Activated naive CD4-positive, alpha-beta T cell (primary cell): ENCODE measurements at places on chromosomes 6 and 20.

DNA sequence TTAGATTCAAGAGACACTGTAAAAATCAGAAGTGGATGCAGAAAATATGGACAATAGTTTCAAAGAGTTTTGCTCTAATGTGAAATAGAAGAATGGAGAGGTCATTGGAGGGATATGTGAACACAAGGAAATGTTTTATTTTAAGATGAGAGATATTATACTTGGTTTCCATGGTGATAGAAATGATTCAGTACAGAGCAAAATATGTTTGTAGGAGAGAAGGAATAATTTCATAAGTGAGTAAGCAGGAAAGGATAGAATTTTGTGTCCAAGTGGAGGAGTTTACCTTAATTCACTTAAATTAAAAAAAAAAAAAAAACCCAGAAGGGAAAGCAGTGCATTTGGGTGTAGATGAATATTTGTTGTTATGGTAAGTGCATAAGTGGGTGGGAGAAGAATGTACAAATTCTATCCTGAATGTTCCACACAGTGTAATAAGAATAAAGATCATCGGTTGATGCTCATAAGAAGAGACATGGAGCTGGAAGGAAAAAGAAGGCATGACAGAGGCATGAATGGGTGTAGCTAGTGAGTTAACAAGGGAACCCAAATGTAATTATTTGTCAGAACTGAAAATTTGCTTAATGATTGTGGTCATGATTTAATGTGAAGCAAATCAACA is 688.9 kb upstream of the GJE1 start:
- DNase-seq: no peak

- no peak for DNase-seq
Observed at GRCh38 chr6:157520596-157521361, 139.8 kb downstream of the ZDHHC14 start.

- no peak for DNase-seq
Observed at GRCh38 chr6:33962246-33963027, 158.6 kb upstream of the MLN start.

DNA sequence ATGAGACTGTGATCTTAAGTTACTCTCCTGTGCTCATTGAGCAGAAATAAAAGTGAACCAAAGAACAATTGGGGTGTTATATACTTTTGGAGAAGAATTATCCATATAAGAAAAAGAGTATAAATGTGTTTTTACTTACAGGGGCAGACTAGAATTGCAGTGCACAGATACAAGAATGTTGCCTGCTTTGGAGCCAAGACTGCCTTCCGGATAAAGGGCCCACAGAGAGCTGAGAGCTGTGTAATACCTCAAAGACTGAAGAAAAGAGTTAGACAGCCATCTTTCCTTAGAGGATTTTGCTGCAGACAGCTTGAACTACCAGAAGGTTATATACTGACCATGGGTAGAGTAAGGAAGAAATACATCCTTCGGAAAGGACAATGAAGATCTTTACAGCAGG is 1235.5 kb upstream of the CITED2 start:
- no peak for DNase-seq

DNA sequence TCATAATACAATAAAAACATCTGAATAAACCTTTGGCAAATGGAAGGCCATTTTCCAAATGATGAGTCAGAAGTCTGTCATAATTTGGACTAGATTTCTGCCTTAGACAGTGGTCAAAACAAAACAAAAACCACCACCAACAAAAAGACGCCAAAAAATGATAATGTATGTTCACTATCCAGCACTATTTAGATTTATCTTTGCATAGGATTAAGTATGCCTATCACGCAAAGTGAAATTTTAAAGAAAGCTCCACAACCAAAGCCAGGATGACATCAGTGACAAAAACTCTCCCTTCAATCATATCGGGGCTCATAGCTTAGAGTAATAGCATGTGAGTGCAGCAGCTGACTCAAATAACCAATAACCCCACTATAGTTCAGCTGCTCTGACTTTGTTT is 201.9 kb downstream of the MOXD1 start:
- no peak for DNase-seq

- DNase-seq: no peak
Observed at GRCh38 chr20:460707-461106, 1.6 kb downstream of the TBC1D20 start.

DNA sequence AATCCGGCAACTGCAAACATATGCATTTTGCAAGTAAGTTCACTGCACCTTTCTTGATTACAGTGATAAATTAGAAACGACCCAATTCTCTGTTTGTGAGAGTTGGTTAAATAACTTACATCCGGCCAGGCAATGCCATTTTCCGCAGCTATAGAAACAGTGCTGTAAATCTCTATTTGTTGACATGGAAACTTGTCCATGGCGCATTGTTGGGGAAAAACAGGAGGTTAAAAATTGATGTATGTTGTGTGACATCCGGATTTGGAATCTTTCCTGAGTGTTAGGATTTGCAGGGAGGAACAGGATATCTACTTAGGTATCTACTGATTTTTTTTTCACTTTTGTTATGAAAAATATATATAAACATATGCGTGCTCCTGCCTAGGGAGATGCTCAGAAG is 66.5 kb downstream of the DLGAP4 start:
- no peak for DNase-seq

DNA sequence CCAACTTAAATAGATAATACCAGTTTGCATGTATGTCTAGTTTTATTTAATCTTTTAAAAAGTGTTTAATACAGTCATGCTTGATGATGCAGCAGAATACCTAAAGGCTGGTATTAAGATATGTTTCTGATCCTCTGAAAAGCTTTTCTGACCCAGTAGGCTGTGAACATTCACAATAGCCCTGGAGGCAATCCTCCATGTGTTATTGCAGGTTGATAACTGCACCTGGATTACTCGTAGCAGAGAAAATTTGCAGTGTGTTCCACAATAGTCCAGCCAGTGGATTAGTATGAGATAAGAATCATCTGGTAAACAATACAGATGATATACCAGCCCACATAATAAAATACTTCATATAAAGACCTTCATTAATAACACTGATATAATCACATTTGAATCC is 178.9 kb upstream of the RNF217 start:
- DNase-seq: no peak

DNA sequence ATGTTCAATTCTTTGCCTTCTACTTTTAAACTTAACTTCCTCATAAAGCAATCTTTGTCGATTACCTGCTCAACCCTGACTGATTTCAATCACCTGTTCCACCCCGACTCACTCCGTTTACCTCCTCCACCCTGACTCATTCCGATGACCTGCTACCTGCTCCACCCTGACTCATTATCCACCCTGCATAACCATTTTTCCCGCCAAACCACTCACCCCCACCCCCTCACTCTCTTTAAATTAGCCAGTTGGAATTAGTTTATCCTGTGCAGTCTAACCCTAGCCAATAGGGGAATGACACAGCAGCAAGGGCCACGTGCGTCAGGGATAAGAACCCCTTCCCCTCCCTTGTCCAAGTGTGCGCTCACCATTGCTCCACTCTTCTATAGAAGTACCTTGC is 56.7 kb upstream of the MRAP2 start:
- DNase-seq: no peak

DNA sequence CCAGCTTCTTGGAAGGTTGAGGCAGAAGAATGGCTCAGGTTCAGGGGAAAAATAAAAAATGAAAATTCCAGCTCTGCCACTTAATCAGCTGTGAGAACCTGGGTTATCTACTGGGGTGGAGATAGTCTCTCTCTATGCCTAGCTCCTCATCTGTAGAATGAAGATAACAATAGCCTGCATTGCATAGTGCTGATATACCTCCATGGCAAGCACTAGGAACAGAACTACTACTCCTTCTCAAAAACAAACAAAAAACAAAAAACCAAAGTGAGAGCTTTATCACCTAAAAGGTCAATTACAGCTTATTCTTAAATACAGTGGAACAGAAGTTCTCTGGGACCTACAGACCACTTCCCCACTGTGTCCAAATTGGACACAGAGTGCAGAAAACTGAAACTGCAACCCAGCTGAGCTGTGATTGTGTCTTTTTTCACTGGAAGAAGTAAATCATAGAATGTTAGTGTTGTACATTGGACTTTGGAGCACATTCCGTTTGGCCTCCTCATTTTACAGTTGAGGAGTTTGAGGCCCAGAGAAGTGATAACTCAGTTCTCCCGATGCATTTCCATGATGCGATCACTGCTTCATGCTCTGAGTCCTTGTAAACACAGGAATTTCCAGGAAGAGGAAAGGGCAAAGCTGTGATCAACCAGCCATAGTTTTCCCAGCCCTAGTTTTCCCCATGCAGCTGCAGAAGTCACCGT is 23.3 kb downstream of the MTFR2 start:
- DNase-seq: no peak

GRCh38 chr6:3746119-3746691 is 5.3 kb downstream of the PXDC1 start:
- DNase-seq: no peak

- DNase-seq: no peak
Observed at GRCh38 chr20:55004044-55004443, 528.7 kb downstream of the DOK5 start.

- DNase-seq: no peak
Observed at GRCh38 chr6:106520711-106521401, 108.4 kb downstream of the RTN4IP1 start.

DNA sequence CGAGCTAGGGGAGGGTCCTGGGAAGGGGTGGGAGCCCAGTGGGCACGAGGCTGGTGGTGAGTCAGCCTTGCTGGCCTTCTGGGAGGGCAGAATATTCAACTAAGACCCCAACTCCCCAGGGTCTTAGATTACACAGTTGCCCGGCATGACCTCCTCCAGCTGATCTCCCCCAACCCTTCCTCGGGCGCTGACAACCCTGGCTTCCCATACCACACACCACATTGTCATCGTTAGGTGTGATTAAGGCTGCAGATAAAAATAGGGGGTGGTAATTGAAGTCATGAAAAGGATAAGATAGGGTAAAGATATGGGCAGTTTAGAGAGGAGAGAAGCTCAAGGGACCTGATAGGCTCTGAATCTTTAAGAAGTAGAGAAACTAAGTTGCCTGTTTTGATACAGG is 10.5 kb downstream of the CDC40 start:
- DNase-seq: no peak

DNA sequence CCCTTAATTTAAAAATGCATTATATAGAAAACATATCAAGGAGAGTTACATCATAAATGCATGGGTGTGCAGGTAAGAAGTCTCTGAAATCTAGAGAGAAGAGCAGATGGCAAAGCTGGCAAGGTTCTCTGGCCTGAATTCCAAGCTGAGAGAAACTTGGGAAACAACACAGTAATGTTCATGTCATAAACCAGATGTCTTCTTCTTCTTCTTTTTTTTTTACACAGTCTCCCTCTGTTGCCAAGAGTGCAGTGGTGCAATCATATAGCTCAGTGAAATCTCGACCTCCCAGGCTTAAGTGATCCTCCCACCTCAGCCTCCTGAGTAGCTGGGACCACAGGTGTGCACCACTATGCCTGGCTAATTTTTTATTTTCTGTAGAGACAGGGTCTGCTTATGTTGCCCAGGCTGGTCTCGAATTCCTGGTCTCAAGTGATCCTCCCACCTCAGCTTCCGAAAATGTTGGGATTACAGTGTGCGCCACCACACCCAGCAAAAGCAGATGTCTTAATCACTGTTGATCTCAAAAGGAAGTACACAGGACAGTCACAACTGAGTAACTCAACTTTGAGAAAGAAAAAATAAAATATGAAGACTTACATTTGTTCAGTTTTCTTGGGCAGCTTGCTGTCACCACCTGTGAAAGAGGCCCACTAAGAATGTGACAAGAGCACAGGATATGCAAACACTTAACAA is 77.3 kb downstream of the DNAAF9 start:
- DNase-seq: no peak

DNA sequence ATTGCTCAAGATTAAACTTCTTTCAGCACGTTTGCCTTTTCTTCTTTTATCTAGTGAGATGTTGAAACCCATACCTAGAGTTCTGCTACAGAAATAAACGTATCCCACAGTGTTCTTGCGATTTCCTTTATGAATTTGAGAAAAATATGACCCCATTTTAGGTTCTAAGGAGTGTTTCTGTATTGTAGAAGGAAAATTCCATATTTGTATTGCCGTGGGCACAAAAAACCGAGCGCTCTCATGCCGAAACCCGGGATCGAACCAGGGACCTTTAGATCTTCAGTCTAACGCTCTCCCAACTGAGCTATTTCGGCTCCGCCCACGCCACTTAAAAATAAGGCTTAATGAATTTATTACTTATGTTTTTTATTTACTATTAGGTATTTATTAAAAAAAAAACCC is 23.7 kb downstream of the ZNF311 start:
- DNase-seq: peak; percentile 62

DNA sequence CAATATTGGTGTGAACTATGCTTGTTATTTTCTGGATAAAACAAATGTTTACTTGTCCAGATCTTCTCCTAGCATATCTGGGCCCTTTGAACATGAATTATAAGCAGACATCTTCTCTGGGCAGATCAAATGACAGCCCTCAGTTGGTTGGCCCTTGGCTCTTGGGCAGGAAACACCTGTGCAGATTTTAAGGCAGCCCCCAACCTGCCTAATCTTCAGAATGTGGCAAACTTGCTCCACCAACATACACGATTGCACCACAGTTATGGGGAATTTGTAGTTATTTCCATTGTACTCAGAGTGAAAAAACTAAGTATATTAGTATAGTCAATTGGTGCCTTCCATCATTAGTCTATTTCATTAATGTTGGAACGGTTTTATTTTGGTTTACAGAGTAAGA is 94.9 kb upstream of the KCNK16 start:
- DNase-seq: no peak

- DNase-seq: peak; percentile 16
Observed at GRCh38 chr20:26209171-26209941, 512.7 kb upstream of the ZNF337 start.

DNA sequence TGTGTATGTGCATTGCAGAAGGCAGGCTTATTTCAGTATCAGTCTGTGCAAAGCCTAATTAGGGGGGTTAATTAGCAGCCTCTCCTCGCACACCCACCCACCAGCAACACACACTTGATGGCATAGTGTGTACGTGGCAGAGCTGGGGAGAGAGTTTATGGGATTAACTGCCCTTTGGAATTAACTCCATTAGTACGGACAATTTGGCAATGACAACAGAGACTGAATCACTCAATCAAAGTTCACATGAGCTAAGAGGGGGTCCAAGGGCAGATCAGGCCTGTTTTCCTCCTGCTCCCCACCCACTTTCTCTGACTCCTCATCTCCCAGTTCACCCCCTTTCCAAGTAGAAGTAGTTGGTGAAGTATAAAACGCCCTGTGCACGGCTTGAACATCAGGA is 69.5 kb downstream of the LRFN2 start:
- no peak for DNase-seq

DNA sequence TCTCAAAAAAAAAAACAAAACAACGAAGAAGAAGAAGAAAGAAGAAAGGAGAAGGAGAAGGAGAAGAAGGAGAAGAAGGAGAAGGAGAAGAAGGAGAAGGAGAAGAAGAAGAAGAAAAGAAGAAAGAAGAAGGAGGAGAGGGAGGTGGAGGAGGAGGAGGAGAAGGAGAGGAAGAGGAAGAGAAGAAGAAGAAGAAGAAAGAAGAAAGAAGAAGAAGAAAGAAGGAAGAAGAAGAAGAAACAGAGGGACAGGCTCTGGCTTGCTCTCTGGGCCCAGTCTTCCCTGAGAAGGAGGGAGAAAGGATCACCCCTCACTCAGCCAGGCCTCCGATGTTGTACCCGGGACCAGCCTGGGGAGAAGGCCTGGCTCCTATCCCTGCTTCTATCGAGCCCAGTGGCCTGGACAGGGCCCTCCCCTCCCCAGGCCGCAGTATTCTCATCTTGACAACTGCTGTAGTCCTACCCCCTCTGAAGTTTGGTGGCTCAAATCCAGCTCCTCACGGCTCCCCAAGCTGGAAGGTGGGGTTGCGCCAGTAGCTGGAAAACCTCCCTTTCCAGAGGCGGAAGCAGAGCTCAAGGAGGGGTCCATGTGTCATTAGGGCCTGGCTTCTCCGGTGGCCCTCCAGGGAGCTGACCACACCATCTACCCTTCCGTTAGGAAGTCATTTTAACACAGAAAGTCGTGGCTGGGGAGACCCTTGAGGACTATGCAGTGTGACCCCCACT is 18.9 kb downstream of the C6orf132 start:
- DNase-seq: no peak
